ENCODE measurements at places on chromosomes 7 and 10.

DNA sequence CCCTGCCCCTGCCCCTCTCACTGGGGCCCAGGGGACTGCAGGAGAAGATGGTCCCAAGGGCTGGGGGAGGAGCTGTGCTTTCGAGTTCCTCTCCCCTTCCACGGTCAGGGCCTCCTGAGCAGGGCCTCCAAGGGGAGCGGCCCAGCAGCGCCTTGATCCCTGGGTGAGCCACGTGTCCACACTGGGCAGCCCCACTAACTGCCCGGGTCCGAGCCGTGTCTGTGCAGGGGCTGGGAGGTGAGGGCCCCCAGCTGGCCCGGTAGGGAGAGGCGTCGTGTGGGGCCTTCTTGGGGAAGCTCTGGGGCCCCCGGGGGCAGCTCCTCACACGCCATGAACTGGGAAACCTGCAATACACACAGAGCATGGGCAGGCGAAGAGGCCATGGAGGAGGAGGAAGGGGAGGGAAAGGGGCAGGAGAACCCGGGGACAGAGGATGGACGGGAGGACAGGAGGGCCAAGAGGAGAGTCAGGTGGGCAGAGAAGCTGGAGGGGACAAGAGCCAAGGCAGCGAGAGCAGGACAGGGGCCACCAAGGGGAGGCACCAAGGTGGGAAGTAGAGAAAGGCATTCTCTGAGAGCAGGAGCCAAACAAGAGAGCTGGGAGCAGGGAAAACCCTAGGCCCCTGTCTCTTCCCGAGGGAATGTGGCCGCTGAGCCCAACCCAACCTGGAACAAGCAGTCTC, 32.8 kb downstream of the KCNH2 start:
- DNase-seq = no peak

DNA sequence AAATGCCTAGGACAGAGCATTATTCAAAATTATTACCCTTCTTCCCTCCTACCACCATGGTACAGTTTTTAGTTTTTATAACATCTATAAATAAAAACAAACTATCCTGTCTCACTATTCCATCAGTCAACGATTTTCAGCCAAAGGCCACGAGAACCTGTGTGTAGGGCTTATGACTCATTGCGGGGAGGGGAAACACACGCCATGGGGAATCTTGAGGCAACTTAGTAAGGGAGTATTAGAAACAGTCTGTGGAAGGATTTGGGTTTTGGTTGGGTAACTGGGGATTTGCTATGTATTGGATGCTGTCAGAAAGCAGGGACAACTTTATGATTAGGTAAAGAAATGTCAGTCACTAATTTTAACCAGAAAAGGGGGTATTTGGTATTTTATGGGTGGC, 14.7 kb downstream of the GPR141 start:
- DNase-seq = no peak

DNA sequence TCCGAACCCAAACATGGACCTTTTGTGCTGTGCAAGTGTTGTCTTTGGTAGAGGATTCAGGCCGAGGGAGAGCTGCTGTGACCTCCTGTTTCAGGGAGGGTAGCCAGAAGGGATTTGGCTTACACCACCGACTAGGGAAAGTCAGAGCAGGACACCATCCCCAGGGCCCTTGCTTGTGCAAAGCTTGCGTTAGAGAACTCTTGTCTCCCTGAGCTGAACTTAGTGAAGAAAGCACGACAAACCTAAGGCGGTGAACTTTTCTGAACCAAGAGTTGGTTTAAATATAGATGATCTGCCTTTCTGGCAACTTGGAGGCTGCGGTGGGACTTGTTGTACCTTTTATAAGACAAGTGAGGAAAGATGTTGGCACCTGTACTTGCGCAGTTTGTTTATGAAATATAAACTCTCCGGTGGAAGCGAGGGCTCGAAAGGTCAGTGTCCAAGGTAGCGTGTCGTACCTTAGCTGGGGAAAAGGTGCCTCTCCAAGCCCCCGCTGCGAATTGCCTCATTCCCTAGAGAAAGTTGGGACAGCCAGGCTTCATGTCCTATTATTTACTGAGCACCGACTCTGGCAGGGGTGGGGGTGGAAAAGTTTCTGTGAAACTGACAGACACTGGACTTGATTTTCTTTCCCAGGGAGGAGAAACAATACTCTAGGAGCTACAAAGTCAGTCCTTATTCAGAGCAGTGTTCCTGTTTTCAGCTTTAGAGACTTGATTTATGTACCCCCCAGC, 31.6 kb downstream of the WBP1L start:
- DNase-seq = peak; percentile 45

- DNase-seq = no peak
Measured at GRCh38 chr10:62456611-62457101, 82.5 kb downstream of the ZNF365 start.

- no peak for DNase-seq
Measured at GRCh38 chr7:32051128-32051527, 19.1 kb downstream of the PDE1C start.

DNA sequence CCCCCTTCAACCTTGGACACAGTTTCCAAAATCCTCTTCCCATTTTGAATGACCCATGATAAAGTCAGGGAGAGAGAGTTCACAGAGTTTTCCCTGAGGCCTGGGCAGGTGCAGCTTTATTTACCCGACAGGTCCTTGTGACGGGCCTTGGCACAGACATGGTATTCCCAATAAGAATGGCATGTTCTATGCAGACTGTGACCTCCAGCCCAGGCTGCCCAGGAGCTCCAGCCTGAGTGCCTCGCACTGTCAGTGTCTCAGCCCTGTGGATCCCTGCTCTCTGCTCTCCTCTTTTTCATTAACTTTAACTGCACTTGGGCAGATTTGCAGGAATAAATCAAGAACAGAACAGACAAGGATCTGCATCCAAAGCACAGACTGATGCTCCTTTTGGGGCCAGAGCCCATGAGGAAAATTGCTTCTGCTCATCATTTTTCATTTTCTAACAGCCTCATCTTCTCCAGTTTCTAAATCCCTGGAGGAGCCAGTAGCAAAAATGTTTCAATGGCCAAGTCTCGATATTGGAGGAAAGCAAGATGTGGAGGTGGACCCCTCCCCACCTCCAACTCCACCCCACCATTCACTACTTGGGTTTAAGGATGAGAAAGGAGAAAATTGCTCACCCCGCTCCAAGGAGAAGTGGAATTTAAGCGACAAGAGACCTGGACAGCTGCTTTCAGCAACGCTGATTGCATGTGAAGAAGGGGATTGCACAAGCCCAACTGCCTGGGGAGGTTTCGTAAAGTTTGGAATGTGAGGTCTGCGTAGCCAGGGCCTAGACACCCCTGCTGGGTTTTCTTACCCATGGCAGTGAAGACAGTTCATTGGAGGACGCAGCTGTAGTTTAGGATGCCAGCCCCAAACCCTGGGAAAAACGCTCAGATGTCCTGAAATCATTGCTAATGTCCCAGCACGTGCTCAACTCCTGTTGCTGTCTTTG, 225.9 kb downstream of the WDR11 start:
- DNase-seq = peak; percentile 24

DNA sequence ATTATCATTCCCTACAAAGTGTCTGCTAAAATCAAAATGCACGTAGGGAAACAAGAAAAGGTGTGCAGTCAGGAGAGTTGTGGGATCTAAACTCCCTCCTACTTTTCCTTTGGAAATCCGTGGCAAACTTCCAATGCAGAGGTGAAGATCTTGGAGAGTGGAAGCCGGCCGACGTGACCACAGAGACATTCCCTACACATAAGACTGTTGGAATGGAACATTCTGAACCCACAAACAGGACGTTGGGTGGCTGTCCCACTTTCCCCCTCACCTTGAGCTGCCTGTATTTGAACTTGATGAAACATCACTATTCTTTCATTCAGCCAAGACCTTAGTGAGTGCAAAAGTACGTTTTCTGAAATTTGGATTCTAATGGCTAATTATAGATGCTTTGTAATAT, 65.9 kb downstream of the PRKCQ start:
- no peak for DNase-seq

GRCh38 chr10:43861966-43862751, 213.5 kb upstream of the ZNF32 start:
- peak; percentile 82 for DNase-seq

DNA sequence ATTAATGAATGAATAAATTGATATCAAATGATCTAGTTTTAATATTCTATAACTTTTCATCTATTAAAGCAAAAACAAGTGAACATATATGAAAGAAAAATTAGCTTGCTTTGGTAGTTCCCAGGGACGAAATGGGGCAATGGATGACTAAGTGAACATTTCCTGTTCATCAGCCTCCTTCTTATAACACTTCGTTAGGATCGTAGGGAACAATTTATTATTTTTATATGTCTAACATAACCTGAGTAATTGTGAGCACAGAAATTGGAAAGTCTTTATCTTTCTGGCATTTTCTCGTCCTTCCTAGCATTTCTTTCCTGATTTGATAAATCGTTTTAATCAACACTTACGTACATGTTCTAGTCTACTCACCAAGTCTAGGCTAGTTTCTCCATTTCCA, 59.1 kb upstream of the PPP1R3C start:
- no peak for DNase-seq

DNA sequence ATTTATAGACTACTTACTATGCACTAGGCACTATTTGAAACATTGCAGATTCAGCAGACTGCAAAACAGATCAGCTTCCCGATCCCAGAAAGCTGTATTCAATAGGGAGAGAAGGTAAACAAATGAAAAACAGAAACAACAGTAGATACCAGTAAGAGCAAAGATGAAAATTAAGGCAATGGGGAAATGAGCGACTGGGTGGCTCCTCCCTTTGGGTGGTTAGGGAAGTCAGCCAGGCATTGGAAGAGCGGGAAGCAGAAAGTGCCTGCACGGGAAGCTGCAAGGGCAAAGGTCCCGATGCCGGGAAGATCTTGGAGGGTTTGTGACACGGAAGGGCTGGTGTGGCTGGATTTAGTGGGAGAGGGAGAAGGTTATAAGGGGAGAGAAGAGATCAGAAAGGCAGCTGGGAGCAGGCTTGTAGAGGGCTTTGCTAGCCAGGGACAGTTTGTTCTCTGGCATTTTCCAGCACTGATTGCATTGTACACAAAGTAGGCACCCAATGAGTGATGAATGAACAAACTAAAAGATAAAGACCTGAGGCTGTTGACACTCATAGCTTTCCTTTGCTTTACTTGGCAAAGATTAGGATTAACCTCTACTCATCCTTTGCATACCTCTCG, 67.8 kb downstream of the NAMPT start:
- DNase-seq = peak; percentile 76

- DNase-seq = peak; percentile 36
Measured at GRCh38 chr7:40310258-40310657, 175.5 kb downstream of the SUGCT start.

GRCh38 chr10:20852303-20852702, 44.8 kb downstream of the NEBL start:
- no peak for DNase-seq

- no peak for DNase-seq
Measured at GRCh38 chr10:11295492-11295891, 277.8 kb downstream of the CELF2 start.

DNA sequence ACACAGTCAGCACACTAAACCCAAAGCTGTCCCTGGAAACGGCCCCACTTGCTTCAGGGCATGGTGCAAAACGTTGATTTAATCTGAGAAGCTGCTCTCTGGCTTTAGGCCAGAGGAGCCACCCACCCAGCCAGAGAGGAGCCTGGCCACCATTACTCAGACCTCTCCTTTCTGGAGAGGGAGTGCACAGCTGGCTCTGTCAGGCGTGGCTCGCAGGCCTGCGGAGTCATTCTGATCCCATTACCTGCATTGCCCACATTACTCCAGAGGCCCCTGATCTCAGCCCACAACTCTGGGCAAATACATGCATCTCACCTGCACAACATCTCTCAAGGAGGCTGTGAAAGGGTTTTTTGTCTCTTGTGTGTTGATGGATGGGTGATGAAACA, 370.0 kb upstream of the IGFBP3 start:
- DNase-seq = peak; percentile 45

DNA sequence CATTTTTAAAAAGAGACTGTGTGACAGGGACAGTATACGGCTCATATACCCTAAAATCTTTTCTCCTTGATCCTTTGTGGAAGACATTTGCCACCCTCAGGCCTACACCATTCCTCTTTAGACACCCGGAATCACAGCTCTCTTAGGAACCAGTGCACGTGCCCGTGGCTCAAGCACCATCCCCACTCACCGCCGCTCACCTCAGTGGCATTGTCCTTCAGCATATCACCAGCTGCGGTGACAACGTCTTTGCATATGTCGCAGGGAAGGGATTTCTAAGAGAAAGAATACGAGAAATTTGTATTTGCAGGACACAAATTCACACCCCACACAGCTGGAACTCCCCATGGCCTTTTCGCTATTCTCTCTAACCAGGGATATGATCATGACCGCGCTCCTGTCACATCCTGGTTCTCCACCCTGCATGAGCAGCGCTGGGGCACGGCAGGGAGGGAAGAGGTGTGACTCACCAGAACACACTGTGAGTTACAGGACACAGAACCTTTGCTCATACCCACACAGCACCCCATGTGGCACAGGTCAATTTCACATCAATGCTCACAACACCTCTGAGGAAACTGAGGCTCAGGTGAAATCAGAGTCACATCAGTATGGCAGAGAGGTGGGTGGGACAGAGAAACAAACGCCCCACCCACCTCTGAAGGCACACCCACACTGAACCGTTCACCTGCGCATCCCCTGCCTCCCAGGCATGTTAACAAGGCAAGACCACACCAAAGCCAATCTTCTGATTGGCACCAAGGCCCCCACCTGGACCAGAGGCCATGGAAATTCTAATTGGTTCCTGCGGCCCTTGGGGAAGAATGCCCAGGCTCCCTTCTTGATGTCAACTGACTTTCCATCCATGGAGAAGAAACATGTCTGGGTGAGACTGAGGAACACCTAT, 19.2 kb downstream of the PSAP start:
- peak; percentile 52 for DNase-seq

DNA sequence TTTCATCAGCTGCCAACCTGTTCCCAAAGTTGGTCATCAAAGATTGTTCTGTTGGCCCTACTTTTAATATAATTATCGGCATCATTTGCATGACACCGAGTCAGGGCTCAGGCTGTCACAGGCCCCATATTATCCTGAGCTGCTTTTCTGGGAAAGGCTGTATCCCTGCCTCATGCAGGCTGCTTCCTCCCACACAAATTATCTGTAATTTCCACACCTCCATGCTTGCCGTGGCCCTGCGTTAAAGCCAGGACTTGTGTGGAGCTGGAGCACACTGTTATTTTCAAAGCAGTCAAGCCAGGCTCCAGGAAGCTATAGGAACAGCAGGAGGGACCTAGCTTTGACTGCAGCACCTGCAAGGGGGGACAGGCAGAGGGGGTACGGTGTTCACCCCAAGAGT, 5.4 kb upstream of the ADCYAP1R1 start:
- no peak for DNase-seq

DNA sequence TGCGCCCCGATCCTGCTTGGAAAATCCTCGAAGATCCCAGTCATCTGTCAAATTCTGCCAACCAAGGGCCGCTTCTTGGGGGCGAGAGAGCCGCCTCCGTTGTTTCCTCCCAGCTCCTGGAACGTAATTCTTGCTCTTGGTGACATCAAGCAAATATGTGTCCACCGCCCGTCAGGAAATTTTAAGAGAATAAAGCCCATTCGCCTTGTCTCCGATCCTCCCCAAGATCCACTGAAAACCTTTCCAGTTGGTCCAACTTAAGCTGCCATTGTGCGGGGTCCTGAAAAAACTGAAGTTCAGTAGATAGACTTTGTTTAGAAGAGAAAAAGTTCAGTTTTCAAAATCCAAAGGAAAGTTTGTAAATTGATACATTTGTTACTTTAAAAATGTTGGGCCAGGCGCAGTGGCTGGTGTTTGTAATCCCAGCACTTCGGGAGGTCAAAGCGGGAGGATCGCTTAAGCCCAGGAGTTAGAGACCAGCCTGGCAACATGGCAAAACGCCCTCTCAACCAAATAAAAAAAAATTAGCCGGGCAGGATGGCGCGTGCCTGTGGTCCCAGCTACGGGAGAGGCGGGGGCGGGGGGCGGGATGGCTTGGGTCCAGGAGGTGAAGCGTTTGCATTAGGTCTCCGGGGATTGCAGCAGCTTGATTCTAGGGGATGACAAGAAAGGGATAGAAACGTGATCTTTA, 1.0 kb upstream of the ZNF800 start:
- DNase-seq = peak; percentile 23

GRCh38 chr7:55296070-55296469, 69.1 kb upstream of the LANCL2 start:
- no peak for DNase-seq

Data from astrocyte of the spinal cord (primary cell).